ENCODE measurements at places on chromosomes 7 and 10. TPM values are rescaled to one million over a fixed set of nuclear protein-coding genes. Genes with fewer than 3 reads are reported as not detected.
A peak's percentile ranks its signal among the peaks of the same experiment; 100 is the strongest.

GRCh38 chr10:5095687-5096086 lies 1.5 kb downstream of the AKR1C3 start:
- peaks cover 10% of the 10 kb centered on the region for H3K4me1 ChIP-seq
- DNase-seq: no peak
- H3K36me3 ChIP-seq: no peaks in the 10 kb centered on the region

- peaks cover 40% of the 10 kb centered on the region for H3K4me1 ChIP-seq
- peak overlapping the region; percentile 95 for H3K27ac ChIP-seq
- H3K36me3 ChIP-seq: peaks cover 3% of the 10 kb centered on the region
Observed at GRCh38 chr10:52314822-52315552, 906 bp downstream of the DKK1 start.

- no peak overlapping the region for H3K27ac ChIP-seq
- H3K27me3 ChIP-seq: no peaks in the 10 kb centered on the region
- no peaks in the 10 kb centered on the region for H3K4me1 ChIP-seq
- H3K36me3 ChIP-seq: no peaks in the 10 kb centered on the region
- no peak for DNase-seq
- H3K4me3 ChIP-seq: no peak overlapping the region
Observed at GRCh38 chr10:130817674-130818073, 493.8 kb downstream of the TCERG1L start.

DNA sequence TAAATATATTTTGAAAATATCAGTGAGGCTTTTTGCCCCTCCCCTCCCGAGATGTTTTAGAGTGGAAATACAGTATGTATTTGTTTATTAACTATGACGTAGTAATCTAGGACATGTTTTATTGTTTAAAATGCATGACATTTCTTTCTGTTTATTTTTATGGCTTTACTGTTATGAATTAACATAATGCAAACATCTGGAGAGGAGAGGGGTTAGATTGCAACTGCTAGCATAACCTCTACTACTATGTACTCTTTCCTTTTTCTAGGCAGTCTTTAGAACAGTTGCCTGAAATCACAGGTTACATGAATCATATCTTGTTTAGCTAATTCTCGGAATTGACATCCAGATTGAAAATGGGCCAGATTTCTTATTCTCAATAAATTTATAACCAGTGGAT lies 7.4 kb downstream of the BTAF1 start:
- no peak overlapping the region for H3K27ac ChIP-seq
- 0 out of 2 replicates have a peak, but pooled peaks cover 9% of the 10 kb centered on the region for H3K4me1 ChIP-seq
- DNase-seq: no peak
- H3K36me3 ChIP-seq: no peaks in the 10 kb centered on the region
- no peaks in the 10 kb centered on the region for H3K27me3 ChIP-seq
- no peak overlapping the region for H3K4me3 ChIP-seq

DNA sequence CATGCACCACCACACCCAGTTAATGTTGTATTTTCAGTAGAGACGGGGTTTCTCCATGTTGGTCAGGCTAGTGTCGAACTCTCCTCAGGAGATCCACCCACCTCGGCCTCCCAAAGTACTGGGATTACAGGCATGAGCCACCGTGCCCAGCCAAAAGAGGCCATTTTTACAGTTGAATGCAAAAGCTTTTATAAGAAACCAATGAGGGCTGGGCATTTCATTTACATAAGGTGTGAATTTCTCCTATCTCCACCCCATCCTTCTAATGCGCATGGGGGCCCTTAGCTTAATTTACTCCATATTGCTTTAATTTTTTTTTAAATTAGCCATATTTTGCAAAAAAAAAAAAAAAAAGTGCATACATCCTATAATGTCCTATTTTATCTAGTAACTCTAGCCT lies 25.1 kb upstream of the EIF4H start:
- H3K36me3 ChIP-seq: no peaks in the 10 kb centered on the region
- no peaks in the 10 kb centered on the region for H3K4me1 ChIP-seq
- no peak overlapping the region for H3K27ac ChIP-seq
- H3K27me3 ChIP-seq: no peaks in the 10 kb centered on the region

GRCh38 chr10:19518632-19519031 lies 297.6 kb upstream of the PLXDC2 start:
- no peaks in the 10 kb centered on the region for H3K27me3 ChIP-seq
- H3K4me1 ChIP-seq: no peaks in the 10 kb centered on the region
- H3K27ac ChIP-seq: no peak overlapping the region
- no peak overlapping the region for H3K4me3 ChIP-seq
- H3K36me3 ChIP-seq: no peaks in the 10 kb centered on the region

- DNase-seq: no peak
- no peak overlapping the region for H3K27ac ChIP-seq
- no peaks in the 10 kb centered on the region for H3K4me1 ChIP-seq
- H3K36me3 ChIP-seq: no peaks in the 10 kb centered on the region
Observed at GRCh38 chr7:156127166-156128134, 315.2 kb upstream of the SHH start.

GRCh38 chr10:31782701-31783100 lies 145.9 kb downstream of the ARHGAP12 start:
- no peaks in the 10 kb centered on the region for H3K36me3 ChIP-seq
- H3K27me3 ChIP-seq: no peaks in the 10 kb centered on the region
- no peak overlapping the region for H3K27ac ChIP-seq
- no peak overlapping the region for H3K4me3 ChIP-seq

GRCh38 chr7:128165927-128166420 lies 75.1 kb upstream of the LEP start:
- no peak overlapping the region for H3K27ac ChIP-seq
- peaks cover 21% of the 10 kb centered on the region for H3K4me1 ChIP-seq

- H3K27me3 ChIP-seq: no peaks in the 10 kb centered on the region
- no peak overlapping the region for H3K4me3 ChIP-seq
- H3K36me3 ChIP-seq: no peaks in the 10 kb centered on the region
- DNase-seq: no peak
- no peaks in the 10 kb centered on the region for H3K4me1 ChIP-seq
Observed at GRCh38 chr7:37336259-37336658, 112.4 kb downstream of the ELMO1 start.

DNA sequence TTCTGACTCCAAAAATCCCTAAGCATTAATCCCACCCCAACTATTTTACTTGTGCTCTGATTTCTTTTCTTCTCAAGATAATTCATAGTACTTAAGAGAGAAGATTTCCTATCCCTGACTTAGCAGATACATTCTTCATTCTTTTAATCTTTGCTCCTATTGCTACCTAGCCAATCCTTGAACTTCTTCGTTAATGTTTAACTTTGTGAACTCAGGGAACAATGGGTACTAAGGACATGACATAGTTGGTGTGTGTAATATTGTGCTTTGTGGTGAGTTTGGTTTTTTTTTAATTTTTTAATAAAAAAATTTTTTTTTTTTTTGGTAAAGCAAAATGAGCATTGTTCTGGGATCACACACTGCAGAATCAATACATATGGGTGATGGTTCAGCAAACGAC lies 166.2 kb downstream of the CHCHD3 start:
- H3K36me3 ChIP-seq: no peaks in the 10 kb centered on the region
- H3K4me1 ChIP-seq: peaks cover 11% of the 10 kb centered on the region
- H3K27ac ChIP-seq: peak overlapping the region; percentile 17
- no peak overlapping the region for H3K4me3 ChIP-seq

DNA sequence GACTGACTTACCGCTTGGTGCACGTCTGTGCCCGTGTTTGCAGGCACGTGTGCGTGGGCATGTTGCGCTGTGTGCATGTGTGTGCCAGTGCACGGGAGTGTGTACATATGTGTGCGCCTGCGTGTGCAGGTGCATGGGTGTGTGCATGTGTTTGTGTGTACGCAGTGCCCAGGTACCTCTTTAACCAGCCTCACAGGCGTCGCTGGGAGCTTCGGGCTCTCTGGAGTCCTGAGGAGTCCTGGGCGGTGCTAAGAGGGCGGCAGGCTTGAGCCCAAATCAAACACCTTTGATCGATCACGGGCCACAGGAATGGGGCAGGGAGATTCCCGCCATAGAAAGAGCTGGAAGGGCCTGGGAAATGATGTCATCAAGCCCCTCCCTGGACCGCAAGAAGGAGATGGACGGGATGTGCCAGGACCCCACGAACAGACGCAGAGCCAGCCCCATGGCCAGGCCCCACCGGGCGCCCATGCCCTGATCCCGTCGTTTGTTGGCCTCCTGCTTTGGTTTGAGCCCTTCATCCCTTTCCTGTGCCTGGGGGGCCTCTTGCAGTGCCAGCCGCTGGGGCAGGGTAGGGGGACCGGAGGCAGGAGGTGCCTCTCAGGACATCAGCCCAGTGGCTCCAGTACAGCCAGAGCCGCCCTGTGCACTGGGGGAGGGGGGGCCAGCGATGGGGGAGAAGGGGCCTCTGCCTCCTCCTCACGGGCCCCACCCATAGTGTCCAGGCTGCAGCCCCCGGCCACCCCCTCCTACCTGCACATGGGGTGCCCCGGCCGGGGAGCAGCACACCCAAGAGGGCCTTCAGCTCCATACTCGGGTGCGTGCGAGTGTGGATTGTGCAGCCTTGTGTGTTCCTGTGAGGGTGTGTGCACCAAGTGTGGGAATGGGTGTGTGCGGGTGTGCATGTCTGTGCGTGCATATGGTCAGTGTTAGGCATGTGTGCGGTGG lies 5.8 kb downstream of the KNDC1 start:
- H3K4me1 ChIP-seq: peaks cover 28% of the 10 kb centered on the region
- no peak overlapping the region for H3K4me3 ChIP-seq
- H3K27ac ChIP-seq: no peak overlapping the region
- no peaks in the 10 kb centered on the region for H3K36me3 ChIP-seq
- DNase-seq: no peak

- H3K27me3 ChIP-seq: peaks cover 11% of the 10 kb centered on the region
- peak; percentile 81 for DNase-seq
- H3K36me3 ChIP-seq: no peaks in the 10 kb centered on the region
- peak overlapping the region; percentile 75 for H3K4me3 ChIP-seq
- no peak overlapping the region for H3K27ac ChIP-seq
Observed at GRCh38 chr10:27742195-27743011, 3.2 kb downstream of the MKX start.

DNA sequence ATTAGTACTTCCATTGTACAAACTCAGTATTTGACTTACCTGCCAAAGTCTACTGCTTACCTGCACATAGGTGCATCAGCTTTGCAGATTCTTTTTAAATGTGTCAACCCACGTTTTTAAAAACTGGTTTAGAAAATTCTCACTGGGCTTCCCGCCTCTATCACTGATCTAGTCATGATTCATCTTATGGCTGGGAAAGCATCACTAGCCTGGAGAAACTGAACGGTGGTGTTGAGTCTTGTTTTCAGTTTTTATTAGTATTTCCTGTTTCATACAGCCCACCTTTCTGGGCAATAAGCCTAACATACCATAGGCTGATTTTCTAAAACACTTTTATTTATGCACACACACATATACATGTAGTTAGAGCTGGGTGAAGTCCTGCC lies 19.7 kb downstream of the DOCK1 start:
- peaks cover 15% of the 10 kb centered on the region for H3K4me1 ChIP-seq
- no peaks in the 10 kb centered on the region for H3K27me3 ChIP-seq
- DNase-seq: no peak
- peaks cover 3% of the 10 kb centered on the region for H3K36me3 ChIP-seq

DNA sequence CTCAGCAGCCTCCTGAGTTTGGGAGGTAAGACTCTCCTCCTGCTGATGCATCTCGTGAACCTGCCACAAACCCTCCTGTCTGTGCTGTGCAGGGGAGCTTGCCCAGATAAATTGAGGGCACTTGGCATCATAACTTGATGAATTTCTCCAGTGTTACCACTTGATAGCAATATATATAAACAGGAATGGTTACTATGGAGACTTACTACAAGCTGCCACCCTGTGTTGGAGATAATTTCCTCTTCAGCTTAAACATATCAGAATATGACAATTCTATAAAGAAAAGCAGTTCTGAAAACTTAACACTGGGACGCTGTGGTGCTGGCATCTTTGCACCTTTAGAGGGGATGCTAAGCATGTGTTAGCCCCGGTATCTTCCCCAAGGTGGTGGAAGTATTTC lies 14.9 kb downstream of the PFKFB3 start:
- DNase-seq: no peak
- peaks cover 18% of the 10 kb centered on the region for H3K36me3 ChIP-seq
- no peak overlapping the region for H3K4me3 ChIP-seq

GRCh38 chr10:110174201-110174600 lies 33.2 kb upstream of the MXI1 start:
- H3K27me3 ChIP-seq: no peaks in the 10 kb centered on the region
- H3K4me3 ChIP-seq: no peak overlapping the region
- no peaks in the 10 kb centered on the region for H3K36me3 ChIP-seq
- DNase-seq: no peak

DNA sequence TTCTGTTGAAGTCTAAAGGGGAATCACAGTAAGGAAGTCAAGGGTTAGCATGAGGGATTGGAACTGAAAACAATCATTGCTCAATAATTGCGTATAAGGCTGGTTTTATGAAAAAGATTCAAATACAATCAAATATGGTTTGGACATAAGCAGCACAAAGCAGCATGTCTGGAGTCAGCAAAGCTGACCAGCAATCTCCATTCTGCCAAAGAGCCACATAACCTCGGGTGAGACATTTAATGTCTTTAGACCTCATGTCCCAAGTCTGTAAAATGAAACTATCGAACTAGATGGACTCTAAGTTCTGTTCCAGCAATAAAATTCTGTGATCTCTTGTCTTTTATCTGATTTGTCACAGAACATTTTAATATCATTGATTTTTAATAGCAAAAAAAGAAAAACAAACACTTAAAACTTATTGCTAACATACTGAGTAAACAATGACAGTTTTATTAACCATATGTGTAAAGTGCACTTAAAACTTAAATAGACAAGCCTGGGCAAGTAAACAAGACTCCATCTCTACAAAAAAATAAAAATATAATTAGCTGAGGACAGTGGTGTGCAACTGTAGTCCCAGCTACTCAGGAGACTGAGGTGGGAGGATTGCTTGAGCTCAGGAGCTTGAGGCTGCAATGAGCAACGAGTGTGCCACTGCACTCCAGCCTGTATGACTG lies 217.0 kb downstream of the MAGI2 start:
- no peak for DNase-seq
- H3K36me3 ChIP-seq: no peaks in the 10 kb centered on the region
- no peak overlapping the region for H3K4me3 ChIP-seq
- no peak overlapping the region for H3K27ac ChIP-seq
- H3K27me3 ChIP-seq: no peaks in the 10 kb centered on the region

DNA sequence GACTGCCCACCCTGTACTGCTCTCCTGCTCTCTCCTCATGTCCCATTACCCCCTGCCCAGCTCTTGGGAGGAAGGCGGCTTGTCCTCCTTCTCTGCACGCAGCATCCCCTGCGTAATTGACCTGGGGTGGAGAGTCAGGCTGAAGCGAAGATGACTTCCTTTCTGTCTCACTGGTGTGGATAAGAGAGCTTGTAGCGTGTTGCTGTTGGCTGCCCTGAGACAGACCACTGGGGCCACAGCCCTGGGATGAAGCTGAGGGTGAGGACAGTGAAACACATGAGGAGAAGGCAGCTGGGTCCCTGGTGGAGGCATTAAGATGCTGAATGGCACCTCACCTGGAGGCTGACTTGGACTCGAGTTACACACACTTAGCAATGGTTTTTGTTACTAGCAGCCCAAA lies 310.3 kb upstream of the ZNF32 start:
- no peak for DNase-seq
- no peak overlapping the region for H3K27ac ChIP-seq

Gene UPK3BL2
- total RNA-seq: 9.3 TPM

Gene KCP
- 0.23 TPM for total RNA-seq

Gene WEE2
- 2.5 TPM for total RNA-seq

Gene EPO
- total RNA-seq: 1.1 TPM

Gene EIF4EBP2
- total RNA-seq: 168 TPM

Gene SEMA3A
- total RNA-seq: 55.4 TPM

Gene FAM25C
- not detected for total RNA-seq

Gene GRM8
- not detected for total RNA-seq

Gene ZNF783
- total RNA-seq: 27.3 TPM

Gene CYP3A4
- total RNA-seq: not detected

Gene METTL27
- 1.7 TPM for total RNA-seq

Gene CFAP69
- total RNA-seq: 7.4 TPM

Gene VWA2
- total RNA-seq: 1.2 TPM

Gene FAM237B
- total RNA-seq: not detected
